CD8-positive, alpha-beta memory T cell (primary cell): ENCODE measurements at places on chromosomes 1 and 21.

DNA sequence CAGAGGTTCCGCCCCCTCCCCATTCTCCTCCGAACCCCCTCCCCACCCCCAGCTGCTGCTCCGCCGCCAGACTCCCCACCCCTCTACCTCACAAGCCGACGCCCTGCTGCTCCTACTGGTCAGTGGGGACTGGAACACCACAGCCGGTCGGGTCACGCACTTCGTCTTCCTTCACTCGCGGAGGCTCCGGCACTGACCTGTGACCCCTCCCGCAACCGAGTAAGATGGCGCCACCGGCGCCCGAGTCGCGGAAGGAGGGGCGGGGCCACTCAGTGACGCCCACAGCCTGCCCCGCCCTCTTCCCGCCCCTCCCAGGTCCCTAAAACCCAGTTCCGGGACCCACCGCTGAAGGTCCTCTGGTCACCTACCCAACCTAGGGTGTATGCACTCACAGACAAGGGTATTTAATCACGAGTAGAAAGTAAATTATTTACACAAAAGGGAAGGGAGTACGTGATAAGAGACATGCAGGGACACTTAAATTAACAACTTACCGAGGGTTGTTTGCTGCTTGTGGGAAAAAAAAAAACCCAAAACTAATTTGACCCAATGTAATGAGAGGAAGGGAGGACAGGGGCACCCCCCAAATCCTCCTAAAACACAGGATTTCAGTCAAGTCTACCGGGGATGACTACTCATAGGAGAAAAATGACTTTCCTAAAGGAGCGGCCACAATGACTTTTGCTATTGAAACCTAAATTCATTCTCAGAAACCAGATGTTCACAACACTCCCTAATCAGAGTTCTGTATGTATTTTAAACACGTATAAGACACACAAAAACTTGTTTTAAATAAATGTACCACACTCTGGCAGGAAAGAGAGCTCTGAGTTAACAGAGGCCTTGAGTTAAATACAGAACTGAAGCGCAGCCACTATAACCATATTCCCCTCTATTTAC, at the start of gene RIT1:
RIT1 (minus strand) TSS at position 194 of the 900 bp plus-strand sequence. CDS start 588 bp downstream, outside the sequence.
- DNase-seq, result peak; percentile 91

GRCh38 chr21:33966324-33966949, 50.8 kb upstream of the ATP5PO start:
- DNase-seq, result no peak

- DNase-seq, result no peak
These were observed 118.8 kb downstream of the PTBP2 start for GRCh38 chr1:96840396-96840795.

GRCh38 chr1:103937763-103938357, 188.2 kb downstream of the AMY1C start:
- DNase-seq, result no peak

- no peak for DNase-seq
These were observed 318.5 kb downstream of the NTNG1 start for GRCh38 chr1:107459204-107459904.

- no peak for DNase-seq
These were observed 8.1 kb downstream of the SNX7 start for GRCh38 chr1:98669355-98670296.

DNA sequence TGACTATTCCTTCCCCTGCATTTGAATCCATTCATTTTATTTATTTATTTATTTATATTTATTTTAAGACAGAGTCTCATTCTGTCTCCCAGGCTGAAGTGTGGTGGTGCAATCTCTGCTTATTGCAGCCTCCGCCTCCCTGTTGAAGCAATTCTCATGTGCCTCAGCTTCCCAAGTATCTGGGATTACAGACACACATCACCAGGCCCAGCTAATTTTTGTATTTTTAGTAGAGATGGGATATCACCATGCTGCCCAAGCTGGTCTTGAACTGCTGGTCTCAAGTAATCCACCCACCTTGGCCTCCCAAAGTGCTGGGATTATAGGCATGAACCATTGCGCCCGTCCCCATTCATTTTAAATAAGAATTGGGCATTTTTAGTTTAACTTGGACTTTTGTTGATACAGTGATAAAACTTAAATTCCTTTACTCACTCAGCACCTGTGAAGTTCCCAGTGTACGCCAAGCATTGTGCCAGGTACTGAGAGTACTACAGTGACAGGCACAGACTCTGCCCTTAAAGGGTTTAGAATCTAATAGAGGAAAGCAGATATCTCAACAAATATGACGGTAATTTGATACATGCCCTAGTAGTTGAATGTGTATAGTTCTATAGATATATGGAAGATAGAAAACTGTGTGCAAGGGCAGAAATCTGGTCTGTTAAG, 90.5 kb downstream of the PTPRC start:
- no peak for DNase-seq
